ENCODE measurements at places on chromosomes 1 and 21.
A peak's percentile ranks its signal among the peaks of the same experiment; 100 is the strongest.

GRCh38 chr1:213277036-213277435, 226.0 kb downstream of the RPS6KC1 start:
- DNase-seq: no peak

- DNase-seq: no peak
Measured at GRCh38 chr1:50047916-50048694, 24.4 kb upstream of the AGBL4 start.

GRCh38 chr1:220787069-220787619, 431 bp downstream of the MTARC1 start:
- no peak for DNase-seq

DNA sequence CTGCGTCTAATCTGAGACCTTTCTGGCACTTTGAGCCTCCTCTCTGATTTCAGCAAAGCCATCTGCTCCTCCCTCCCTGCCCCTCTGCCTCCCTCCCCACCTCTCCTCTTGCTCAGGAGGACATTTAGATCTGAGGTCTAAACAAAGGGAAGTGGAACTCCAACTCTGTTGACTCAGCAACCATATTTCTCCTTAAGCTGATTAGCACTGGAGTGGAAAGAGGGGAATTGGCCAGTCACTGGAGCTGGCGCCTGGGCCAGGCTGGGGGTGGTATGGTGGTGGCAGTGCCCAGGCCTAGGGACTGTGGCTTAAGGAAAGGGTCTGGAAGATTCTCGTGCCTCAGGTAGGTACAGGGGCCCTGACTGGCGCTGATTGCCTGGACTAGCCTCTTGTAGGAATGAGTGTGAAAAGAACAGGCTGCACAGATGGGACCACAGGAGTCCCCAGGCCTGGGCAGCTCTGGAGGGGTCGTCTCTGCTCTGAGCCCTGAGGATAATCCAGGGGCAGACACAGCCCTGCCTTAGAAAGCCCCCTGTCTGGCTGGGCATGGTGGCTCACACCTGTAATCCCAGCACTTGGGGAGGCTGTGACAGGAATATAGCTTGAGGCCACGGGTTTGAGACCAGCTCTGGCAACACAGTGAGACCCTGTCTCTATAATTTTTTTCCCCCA, 11.9 kb downstream of the SH2D2A start:
- DNase-seq: no peak

DNA sequence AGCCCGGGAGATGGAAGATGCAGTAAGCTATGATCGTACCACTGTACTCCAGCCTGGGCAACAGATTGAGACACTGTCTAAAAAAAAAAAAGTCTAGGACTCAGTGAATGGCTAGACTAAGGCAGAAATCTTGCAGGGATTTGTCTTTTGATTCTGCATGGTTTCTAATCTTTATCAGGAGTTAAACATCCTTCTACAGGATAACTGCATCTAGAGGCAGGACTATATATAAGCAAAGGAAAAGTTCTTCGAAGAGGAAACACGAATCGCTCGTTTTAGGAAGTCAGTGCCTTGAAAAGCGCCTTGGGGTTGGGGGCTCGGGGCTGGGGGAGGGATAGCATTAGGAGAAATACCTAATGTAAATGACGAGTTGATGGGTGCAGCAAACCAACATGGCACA, 602 bp upstream of the UFC1 start:
- no peak for DNase-seq

- DNase-seq: no peak
Measured at GRCh38 chr1:53949023-53949990, 3.2 kb downstream of the LRRC42 start.

- no peak for DNase-seq
Measured at GRCh38 chr1:111099289-111099688, 40.6 kb downstream of the DRAM2 start.

GRCh38 chr1:98048244-98048643, 127.4 kb upstream of the DPYD start:
- DNase-seq: peak; percentile 48

DNA sequence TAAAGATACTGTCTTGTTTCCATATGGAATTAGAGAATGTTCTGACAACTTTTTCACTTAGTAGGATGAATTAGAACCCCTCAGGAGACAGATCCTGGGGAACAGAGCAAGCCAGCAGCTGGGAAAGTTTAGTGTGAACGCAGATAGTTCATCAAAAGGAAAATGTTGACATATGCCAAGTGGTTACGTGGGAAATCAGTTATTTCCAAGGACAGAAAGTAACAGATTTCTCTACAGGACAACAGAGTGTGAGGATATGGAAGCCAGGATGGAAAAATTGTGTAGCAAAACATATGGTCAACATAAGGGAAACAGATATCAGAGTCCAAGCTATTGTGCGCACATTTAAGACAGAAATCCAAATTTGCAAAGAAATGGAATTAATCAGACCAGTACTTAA, 419.5 kb downstream of the LRRIQ3 start:
- no peak for DNase-seq

Data from activated CD4-positive, alpha-beta T cell treated with anti-CD3 and anti-CD28 coated beads, Interleukin-2, amount 50 U/mL, for 24 hours (primary cell).